GM12892 (cell line): ENCODE measurements at places on chromosomes 7 and 10.

DNA sequence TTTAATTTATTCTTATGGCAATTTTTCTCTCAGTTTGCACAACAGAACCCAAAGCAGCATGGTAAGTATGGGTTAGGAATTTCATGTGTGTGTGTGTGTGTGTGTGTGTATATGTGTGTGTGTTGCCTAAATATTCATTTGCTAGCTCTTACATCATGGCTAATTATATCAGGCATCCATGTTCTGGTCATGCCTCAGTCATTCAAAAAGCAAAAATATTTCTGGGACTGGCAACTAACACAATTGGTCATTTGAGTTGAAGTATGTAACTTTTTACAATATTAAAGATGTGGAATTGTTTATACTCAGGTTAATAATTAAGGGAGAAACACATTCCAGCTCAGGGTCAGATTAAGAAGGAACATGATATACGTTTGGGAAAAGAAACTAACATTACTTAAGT lies 67.6 kb upstream of the PHYHIPL start:
- DNase-seq, result no peak

DNA sequence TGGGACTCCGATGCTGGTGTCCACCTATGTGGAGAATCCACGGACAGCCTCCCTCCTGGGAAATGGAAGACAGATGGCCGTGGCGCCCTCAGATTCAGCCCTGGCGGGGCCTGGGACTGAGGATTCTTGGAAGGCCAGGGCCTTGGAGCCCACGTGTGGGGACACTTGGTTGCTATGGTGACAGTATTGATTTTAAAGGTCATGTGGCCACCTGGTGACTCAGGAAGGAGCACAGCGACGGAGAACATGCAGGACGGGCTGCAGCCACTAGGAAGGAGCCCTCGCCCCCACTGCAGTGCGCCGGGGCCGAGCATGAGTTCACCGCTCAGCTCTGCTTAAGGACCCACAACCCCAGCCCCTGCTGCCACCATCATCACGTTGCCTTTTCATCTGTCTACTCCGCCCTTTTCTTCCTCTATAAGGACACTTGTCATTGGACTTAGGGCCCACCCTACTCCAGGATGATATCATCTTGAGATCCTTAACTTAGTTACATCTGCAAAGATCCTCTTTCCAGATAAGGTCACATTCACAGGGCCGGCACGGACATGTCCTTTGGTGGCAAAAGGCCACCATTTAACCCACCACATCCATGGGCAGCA lies 3.7 kb upstream of the STK32C start:
- DNase-seq, result no peak

GRCh38 chr10:116256752-116257259 lies 16.2 kb downstream of the GFRA1 start:
- no peak for DNase-seq

GRCh38 chr10:70518695-70519094 lies 40.1 kb downstream of the PALD1 start:
- no peak for DNase-seq

- DNase-seq, result no peak
Measured at GRCh38 chr10:133013463-133013862, 71.1 kb upstream of the CFAP46 start.

DNA sequence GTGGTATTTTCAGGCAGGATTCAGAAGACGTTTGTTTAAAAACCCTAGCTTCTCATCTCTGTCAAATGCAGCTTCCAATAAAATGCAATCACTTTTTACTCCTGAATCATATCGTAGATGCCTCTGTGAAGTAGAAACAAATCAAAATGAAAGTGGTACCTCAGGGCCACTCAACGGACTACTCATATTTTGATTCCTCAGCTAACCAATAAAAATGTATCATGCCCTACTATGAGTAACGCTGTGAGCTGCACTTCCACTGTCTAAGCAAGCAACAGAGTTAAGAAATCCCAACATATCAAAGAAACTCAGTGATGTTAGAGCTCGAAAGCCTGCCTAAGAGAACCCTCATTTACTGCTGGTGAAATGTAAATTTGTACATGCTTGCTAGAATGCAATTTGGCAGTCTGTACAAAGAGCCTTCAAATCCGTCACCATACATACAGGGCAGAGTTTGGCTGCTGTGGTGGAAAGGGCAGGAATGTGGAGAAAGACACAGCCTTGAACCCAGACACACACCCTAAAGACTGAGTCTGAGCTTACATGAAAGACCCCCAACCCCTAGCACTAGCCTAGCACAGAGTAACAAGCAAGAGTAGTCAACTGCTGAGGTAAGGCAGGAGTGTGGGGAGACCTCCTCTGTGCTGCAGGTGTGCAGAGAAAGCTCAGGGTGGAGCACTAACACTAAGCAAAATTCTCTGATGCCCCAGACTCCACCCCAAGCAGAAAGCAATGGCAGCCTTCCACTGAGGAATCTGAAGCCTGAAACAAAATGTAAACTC lies 151.5 kb downstream of the ANK3 start:
- DNase-seq, result peak; percentile 19
